ENCODE measurements at places on chromosomes 7 and 10.

DNA sequence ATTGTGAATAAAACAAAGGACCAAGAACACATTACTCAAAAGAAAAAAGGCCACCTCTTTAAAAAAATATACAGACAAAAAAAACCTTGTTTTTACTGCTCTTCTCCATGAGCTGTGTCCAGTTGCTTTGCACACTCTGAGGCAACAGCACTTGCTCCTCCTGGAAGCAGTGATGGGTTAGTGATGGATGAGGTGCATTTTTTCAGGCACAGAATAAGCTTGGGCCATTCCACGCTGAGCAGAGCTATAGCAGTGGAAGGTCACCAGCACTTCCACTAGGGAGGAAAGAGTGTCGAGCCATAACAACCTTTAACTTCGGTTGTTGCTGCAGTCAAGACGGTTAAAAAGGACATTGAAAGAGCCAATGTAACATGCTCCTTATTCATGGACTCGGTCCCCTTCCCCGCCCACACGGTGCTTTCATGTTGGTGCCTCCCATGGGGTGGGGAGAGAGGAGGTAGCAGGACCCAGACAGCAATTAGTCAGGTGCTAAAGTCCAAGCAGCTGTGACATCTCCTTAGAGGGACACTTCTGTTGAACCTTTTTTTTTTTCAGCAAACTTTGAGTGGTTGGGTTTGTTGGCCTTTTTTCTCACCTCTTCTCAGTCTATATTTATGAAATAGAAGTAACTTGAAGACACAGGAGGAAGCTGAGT, 136.5 kb upstream of the ADARB2 start:
- no peak for DNase-seq

DNA sequence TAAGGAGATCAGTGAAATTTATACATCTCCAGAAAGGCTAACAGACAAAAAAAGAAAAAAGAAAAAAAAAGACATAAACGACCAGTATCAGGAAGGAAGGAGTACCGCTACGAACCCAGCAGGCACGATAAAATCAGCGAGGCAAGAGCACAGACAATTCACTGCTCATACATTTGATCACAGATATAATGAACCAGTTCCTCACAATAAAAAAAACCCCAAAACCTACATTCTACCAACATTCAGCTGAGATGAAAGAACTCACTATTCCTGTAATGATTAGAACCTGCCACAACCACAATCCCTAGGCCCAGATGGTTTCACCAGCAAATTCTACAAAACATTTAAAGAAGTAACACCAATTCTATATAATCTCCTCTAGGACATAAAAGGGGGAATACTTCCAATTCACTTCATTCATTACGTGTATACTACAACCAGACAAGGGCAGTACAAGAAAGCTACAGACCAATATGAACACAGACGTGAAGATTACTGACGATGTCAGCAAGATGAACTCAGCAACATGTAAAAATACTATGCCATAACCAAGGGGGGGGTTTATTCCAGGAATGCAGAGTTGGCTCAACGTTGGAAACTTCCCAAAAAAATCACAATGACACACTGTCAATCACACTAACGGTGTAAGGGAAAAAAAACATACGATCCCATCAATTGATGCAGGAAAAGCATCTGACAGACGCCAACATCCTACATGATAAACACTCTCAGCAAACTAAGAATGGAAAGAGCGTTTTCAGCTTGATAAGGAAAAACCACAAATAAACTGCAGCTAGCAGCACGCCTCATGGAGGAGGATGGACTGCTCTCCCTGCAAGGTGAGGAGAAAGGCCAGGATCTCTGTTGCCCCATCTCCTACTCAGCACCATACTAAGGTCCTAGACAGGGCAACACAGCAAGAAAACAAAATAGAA, 256.2 kb downstream of the ELFN1 start:
- DNase-seq: no peak

GRCh38 chr10:16481052-16481728, 40.5 kb downstream of the C1QL3 start:
- DNase-seq: no peak

DNA sequence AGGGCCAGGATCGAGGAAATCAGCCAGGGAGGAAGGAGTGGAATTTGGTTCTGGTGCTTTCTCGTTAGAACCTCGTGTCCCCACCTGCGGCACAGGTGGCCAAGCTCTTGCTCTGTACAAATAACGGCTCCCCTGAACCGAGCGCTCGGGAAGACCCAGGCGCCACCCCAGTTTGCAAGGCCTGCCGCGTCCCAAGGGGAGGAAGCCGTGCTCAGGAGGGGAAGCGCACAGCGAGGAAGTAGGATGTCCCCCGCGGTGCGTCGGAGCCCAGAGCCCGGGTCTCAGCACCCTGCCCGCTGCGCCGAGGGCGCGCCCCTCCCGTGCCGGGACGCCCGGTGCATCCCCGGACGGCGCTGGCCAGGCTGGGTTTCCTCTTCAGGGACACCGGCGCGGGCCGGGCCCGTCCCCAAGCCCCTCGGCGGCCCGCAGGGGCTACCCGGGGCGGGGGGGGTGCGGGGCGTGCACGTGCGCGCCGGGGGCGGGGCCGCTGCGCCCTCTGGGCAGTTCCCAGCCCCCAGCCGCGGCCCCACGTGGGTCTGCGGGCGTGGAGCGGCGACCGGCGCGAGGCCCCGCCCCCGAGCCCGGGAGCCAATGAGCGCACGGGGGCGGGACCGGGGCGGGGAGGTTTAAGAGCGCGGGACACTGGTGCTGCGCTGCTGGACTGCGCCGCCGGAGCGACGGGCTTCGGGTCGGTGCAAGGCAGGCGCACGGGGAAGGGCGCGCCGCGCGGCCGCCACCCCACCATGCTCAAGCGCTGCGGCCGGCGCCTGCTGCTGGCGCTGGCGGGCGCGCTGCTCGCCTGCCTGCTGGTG, at the start of gene LFNG:
LFNG (plus strand) TSS at position 656 of the 812 bp plus-strand sequence; CDS start at position 744, 88 bp downstream.
- DNase-seq: peak; percentile 78

DNA sequence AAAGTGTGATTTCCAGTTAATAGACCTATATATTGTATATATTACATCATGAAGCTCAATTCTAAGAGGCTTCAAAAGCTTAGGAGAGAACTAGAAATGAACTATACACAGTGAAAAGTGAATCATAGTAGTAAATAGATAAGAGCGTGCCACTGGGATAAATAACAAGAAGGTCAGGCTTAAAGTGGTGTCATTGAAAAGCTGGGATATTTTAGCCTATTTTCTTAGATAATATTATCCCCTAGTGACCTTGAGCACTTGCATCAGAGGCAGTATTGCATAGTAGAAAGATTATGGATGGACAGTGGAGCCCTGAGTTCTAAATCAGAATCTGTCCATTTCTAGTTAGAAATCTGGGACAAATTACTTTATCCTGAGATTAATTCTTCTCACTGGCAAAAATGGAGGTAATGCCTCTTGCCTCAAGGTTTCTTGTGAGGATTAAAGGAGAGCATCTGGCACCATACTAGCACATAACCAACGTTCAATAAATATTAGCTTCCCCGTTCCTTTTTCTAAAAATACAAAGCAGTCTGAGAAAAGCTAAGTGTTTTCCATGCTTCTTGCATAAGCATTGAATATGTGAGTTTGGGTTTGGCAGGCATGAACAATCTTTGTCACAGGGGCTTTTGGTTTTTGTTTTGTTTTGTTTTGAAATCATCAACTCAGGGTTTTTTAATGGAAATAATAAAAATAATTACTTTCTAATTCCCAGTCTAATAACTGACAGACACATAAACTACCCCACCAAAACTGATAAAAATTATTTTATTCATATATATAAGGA, 27.3 kb upstream of the MACC1 start:
- no peak for DNase-seq

DNA sequence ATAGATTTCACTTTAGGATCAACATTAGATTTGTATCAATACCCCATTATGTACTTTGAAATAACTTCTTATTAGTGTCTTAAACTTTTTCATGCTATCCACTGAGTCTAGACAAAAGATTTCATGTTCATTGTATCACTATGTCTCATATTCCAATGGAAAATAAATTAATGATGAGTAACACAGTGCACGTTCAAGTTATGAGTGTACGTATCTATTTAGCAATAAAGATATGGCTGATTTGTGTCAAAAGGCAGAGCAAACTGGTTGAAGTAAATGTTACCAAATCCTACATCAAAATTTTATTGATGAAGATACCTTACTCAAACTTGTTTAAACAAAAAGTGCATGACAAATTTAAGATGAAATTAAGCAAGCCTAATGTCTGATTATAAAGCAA, 102.4 kb downstream of the SEMA3E start:
- no peak for DNase-seq

DNA sequence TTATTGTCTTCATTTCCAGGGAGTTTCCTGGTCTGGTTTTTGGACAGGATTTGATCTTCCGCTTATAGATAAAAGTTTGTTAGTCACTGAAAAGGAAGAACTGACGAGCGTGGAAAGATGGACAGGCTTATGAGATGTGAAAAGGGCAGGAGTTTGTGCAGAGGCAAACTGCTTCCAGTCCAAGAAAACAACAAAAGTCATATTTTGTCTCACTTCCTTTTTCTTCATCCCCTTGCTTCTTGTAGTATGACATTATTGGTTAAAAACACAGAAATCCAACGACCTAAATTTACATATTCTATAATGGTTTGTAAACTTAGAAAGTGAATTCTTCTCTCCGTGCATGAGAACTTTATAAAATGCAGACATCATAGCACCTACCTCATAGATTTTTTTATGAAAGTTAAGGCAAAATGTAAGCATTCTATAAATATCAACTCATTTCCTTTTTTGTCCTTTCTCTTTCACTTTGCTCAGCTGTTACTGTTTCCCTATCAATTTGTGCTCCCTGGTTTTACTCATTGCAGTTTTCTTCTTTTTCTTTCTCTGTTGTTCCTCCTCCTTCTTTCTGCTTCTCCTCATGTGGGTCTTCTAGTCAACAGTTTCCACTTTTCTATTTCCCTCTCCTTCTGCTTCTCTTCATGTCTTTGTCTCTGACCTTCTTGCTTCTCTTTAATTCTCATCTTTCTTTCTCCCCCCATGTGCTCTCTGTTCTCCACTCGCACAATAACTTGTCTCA, 370.2 kb downstream of the ARL4A start:
- no peak for DNase-seq

GRCh38 chr7:33596686-33597085, 308.7 kb upstream of the BMPER start:
- no peak for DNase-seq

DNA sequence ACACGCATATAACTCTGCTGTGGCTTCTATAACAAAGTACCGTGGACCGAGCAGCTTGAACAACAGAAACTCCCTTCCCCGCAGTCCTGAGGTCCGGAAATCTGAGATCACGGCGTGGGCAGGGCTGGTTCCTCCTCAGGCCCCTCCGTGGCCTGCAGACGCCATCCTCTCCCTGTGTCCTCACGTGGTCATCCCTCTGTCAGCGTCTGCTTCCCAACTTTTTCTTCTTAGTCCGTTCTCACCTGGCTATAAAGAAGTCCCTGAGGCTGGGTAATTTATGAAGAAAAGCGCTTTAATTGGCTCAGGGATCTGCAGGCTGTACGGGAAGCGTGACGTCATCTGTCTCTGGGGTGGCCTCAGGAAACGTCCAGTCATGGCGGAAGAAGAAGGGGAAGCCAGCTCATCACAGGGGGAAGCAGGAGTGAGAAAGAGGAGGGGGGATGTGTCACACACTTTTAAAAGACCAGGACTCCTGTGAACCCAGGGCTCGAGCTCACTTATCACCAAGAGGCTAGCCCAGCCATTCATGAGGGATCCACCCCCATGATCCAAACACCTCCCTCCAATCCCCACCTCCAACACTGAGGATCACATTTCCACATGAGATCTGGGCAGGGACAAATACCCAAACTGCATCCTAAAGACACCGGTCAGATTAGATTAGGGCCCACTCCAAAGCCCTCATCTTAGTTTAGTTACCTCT, 91.2 kb upstream of the INSIG1 start:
- peak; percentile 45 for DNase-seq

DNA sequence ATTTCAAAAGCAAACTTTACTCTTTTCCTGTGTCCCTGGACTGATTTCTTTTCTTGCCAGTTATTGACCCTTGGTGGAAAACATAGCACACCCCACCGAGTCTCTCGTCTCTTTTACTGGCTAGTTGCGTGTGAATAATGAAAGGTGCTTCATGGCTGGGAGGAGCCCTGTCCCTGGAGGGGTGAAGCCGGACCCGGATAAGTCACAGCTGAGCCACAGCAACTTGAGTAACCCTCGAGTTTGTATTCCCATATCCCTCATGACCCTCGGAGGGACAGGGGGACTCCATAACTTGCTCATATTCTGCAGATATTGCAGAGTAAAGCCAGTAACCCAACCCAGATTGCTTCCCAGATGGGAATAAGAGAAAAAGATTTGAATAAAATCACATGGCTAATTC, 147.5 kb upstream of the FRMD4A start:
- DNase-seq: no peak

GRCh38 chr10:49734676-49735075, 27.4 kb downstream of the OGDHL start:
- DNase-seq: no peak

DNA sequence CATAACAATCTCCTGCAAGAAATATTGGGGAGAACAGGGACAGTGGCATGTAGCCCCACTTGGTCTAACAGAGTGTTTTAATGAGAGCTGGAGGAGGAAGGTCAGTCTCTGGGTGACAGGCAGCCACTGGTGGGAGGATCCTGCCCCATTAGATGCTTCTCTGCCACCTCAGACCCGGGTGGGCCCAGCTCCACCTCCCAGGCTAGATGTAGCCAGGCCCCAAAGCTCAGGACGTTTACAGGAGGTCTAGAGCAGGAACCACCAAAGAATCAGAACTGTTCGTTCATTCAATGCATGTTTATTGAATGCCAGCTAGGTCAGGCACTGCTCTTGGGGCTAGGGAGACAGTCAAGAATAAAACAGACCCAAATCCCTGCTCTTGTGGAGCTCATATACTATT, 28.4 kb upstream of the GPNMB start:
- no peak for DNase-seq

- no peak for DNase-seq
Observed at GRCh38 chr7:133554330-133554729, 301.5 kb downstream of the EXOC4 start.

- no peak for DNase-seq
Observed at GRCh38 chr10:47051741-47052238, 140.6 kb downstream of the PTPN20 start.

DNA sequence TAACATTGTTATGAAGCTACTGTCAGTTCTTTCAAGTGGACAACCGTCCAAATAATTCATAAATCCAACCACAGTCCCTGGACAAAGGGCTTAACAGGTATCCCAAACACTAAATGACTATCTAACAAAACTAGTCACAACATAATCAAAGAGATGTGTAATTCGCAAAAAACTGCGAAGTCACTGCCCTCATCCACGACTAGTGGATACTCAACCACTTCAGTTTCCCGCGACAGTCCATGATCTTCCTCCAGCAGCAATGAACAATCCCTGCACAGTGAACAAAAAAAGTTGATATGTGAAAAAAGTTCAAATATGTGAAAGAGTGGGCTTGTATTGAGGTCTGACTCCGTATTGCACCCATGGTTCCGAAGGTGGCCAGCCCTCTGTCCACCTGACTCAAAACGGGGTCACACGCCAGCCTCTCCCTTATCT, 287 bp downstream of the DCLRE1A start:
- no peak for DNase-seq

GRCh38 chr7:93921607-93922566, at the start of gene GNG11:
TSS of gene GNG11 (plus strand) at chr7:93921735. CDS start at chr7:93922138, 403 bp downstream.
- peak; percentile 0 for DNase-seq

All from stimulated activated CD4-positive, alpha-beta T cell treated with anti-CD3 and anti-CD28 coated beads, TNF-alpha, amount 100 ng/mL, for 1 hour (primary cell).